Naive B cell (primary cell): ENCODE measurements at places on chromosomes 3 and 15. TPM values are rescaled to one million over a fixed set of nuclear protein-coding genes. Genes with fewer than 3 reads are reported as not detected.

Gene TKT
- 43.9 TPM for polyA plus RNA-seq

Gene C3orf85
- not detected for polyA plus RNA-seq

Gene UQCC5
- polyA plus RNA-seq: 22.3 TPM

Gene MITF
- polyA plus RNA-seq: 0.26 TPM

Gene MYZAP
- 8.5 TPM for polyA plus RNA-seq

Gene ADPRH
- polyA plus RNA-seq: 15.9 TPM

Gene TEX55
- polyA plus RNA-seq: not detected

Gene WDR53
- 11.9 TPM for polyA plus RNA-seq

Gene APOD
- not detected for polyA plus RNA-seq

Gene IQCF5
- not detected for polyA plus RNA-seq
